ENCODE measurements at places on chromosomes 1 and 21. TPM values are rescaled to one million over a fixed set of nuclear protein-coding genes. Genes with fewer than 3 reads are reported as not detected.

DNA sequence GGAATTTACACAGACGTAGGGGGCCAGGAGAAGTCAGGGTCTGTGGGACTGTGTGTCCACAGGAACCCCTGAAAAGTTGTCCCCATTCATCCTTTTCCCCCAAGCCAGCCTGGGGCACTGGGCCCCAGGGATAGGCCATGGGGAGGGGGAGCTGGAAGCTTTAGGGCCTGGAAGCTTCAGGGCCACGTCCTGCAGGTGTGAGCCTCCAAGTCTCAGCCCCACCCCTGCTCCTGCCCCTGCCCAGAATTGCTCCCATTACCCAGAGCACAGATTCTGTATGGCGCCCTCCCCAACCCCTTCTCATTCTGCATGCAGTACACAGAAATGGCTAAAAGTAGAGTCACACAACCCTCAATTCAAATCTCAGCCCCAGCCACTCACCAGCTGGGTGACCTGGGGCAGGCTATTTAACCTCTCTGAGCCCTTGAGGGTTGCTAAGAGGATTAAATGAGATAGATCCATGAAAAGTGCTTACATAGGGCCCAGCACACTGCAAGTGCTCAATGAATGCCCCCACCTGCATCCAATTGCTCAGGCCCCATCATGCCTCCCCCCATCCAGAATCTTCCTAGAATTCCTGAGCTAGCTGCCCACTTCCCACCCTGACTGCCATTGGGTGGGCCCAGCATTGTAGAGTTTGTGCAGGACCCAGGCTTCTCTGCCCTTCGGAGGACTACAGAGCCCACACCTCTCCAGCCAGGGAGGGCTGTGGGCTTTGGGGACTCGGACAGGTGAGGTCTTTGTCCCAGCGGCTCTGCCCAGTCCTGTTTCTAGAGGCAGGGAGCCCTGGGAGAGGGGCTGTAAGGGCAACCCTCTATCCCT is 6.5 kb downstream of the RAP1GAP start:
- no peak for DNase-seq

- DNase-seq, result no peak
Measured at GRCh38 chr1:230191079-230191804, 124.2 kb downstream of the GALNT2 start.

GRCh38 chr1:199202331-199202730 is 563.5 kb downstream of the PTPRC start:
- DNase-seq, result no peak

GRCh38 chr1:186653312-186653711 is 26.9 kb downstream of the PTGS2 start:
- no peak for DNase-seq

DNA sequence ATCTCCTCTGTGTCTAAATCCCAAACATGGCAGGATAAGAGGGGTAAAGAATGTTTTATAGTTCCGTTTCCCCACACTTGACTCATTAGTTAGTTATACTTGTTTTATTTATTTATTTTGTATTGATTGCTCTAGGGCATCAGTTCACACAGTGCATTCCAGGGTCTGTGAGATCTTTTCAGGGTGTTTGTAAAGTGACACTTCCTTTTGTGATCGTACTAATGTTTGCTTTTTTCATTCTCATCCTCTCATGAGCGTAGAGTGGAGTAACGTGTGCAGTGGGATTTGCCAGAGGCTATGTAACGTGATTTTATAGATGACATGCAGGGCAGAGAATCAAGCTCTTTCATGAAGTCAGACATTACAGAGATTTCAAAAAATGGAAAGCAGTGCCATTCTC is 103.2 kb downstream of the SCCPDH start:
- no peak for DNase-seq

- DNase-seq, result no peak
Measured at GRCh38 chr1:43994794-43995790, 3.7 kb downstream of the CCDC24 start.

- no peak for DNase-seq
Measured at GRCh38 chr1:244065960-244066388, 14.9 kb downstream of the ZBTB18 start.

DNA sequence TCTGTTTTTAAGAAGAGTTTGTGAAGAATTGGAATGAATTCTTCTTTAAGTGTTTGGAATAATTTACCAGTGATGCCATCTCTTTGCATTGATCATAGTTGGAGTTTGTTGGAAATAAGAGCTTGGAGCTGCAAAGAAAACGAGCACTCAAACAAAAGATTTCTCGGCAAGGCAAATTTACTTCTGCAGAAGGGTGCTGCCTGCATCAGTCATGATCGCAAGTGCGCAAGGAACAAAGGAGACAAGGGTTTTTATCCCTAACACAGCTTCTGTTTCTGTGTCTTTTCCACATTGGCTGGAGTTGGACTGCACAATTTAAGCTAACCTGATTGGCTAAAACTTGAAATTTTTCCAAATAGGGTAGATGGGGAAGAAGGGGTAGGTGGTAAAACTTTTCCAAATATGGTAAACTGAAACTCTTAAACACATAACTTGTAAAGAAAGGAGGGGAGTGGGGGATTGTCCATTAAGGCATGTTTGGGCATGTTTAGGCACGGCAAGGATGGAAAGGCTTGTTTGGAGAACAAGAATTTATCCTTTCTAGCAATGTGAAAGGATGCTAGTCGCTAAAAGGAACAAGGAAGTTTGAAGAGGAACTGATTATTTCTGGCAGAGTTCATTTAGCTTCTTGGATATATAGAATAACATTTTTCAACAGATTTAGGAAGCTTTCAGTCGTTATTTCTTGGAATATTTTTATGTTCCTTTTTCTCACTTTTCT is 3.5 kb upstream of the AADACL4 start:
- no peak for DNase-seq

DNA sequence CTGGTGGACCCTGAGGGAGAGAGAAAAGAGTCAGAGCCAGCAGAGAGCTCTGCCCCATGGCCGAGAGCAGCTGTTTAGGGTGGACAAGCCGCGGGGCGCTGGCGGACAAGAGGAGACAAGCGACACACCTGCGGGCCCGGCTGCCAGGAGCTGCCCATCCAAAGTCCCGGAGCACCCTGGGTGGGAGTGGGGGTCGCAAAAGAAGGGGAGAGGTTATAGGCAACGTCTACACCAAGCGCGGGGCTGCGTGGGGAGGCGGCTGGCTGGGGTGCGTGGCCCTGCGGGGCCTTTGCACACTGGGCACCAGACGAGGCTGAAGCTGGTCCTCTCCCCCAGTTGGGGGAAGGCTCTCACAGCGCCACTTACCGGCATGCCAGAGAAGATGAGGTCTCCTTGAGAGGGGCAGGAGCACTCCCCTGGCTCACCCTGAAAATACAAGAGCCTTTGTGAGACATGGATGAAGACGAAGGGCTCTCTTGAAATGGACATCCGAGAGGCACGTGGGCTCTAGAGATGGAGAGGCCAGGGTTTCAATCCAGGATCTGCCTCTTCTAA is 24.1 kb downstream of the COL16A1 start:
- no peak for DNase-seq

DNA sequence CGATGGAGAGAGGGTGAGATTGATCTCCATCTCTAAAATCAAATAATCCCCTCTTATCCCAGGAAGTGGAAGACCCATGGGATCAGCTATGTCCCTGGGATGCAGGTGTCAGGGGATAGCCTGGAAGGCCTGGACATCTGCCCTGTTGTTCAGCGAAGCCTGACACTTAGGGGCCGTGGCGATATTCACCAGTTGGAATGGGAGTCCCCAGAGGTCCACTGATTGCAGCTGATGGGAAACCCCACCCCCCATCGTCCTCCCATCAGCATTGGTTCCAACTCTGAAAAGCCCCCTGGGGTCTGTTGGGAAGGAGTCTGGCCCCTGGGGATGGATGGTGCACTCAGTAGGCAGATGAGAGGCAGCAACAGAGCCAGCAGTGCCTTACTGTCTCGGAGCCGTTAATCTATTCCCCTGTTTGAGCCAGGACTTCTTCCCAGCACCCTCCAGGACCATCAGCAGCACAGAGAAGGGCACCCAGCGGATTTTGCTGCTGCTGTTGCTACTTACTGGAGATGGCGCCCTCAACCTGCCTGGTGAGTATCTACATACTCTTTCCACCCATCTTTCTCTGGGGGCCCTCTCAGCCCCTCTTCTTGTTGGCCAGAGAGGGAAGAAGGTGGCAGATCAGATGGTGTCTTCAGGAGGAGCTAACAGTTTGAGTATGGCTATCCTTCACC is 13.4 kb downstream of the CATSPER4 start:
- DNase-seq, result no peak

- no peak for DNase-seq
Measured at GRCh38 chr1:70387507-70387906, 23.6 kb upstream of the CTH start.

GLIS1 gene
- not detected for total RNA-seq

MROH9 gene
- total RNA-seq, result not detected

FAM72A gene
- 33.9 TPM for total RNA-seq

Data from natural killer cell treated with Interleukin-12 subunit alpha and Interleukin-12 subunit beta and Interleukin-15 and Interleukin-18, amount 100 ng/mL, for 72 hours (primary cell).